CD4-positive, CD25-positive, alpha-beta regulatory T cell (primary cell): ENCODE measurements at places on chromosomes 3 and 15. TPM values are rescaled to one million over a fixed set of nuclear protein-coding genes. Genes with fewer than 3 reads are reported as not detected.

Gene PCOLCE2
- total RNA-seq, result not detected

Gene SEMA3B
- total RNA-seq, result 1.7 TPM

Gene EHHADH
- total RNA-seq, result 0.30 TPM

Gene LDHAL6B
- not detected for total RNA-seq

Gene RBMS3
- total RNA-seq, result 5.9 TPM

Gene ISLR2
- not detected for total RNA-seq

GRCh38 chr15:40451527-40452158, 10.9 kb downstream of the BAHD1 start:
- no peak for DNase-seq
- peak overlapping the region; percentile 47 for H3K4me3 ChIP-seq
- H3K27ac ChIP-seq, result peak overlapping the region; percentile 38
- no peaks in the 10 kb centered on the region for H3K36me3 ChIP-seq
- peaks cover 63% of the 10 kb centered on the region for H3K4me1 ChIP-seq

DNA sequence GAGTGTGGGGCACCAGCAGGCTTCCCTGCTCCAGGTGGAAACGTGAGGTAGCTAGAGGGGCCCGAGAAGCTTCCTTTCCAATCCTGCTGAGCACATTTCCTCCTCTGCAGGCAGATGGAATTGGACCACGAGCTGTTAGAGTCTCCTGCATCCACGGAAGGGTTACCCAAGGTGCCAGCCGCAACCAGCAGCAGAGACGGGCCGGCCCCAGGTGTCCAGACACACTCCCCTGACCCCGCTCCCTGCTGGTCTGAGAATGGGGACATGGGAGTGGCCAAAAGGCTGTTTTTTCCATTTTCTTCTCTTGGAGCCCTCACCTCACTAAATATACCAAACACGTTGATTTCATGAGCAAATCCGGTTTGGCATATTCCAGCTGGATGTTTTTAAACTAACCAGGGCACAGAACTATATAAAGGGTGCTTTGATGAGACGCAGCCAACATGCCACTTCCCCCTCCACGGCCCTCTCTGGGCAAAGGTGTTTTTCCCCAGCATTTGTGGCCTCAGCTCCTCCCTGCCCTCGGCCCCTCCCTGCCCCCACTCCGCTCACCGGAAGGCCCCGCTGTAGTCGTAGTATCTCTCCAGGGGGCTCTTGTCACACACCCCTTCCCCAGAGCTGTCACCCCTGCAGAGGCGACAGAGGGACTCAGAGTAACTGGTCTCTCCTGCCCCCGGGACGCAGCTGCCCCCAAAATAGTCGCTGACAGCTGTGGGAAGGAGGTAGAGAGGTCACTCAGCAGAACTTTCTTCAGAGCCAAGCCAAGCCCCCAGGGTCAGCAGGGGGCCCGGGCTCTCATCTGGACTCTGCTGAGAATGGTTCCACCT, 7.0 kb downstream of the MELTF start:
- H3K4me1 ChIP-seq, result peaks cover 2% of the 10 kb centered on the region
- H3K4me3 ChIP-seq, result no peak overlapping the region
- no peak overlapping the region for H3K27ac ChIP-seq
- H3K36me3 ChIP-seq, result no peaks in the 10 kb centered on the region

- no peaks in the 10 kb centered on the region for H3K27me3 ChIP-seq
- H3K4me3 ChIP-seq, result no peak overlapping the region
- no peaks in the 10 kb centered on the region for H3K4me1 ChIP-seq
- peak; percentile 1 for DNase-seq
- H3K36me3 ChIP-seq, result no peaks in the 10 kb centered on the region
- H3K27ac ChIP-seq, result no peak overlapping the region
Measured at GRCh38 chr3:118641608-118642007, 393.0 kb downstream of the IGSF11 start.

DNA sequence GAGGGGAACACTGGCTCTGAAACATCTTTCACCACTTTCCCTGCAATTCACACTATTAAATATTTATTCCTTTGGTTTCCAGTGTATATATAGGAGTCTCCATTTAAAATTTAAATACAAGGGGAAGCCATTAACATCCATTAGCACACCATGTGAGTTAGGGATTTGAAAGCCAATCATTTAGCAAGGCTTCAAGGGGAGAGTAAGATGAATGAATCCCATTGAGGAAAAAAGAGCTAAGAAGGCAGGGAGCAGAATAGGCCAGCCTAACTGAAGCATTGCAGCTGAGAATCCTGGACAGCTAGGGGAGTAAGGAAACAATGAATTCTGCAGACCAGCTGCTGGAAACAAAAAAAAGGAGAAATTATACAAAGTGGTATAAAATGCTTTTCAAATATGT, 426.1 kb downstream of the IL5RA start:
- H3K27me3 ChIP-seq, result no peaks in the 10 kb centered on the region
- no peak overlapping the region for H3K27ac ChIP-seq
- no peaks in the 10 kb centered on the region for H3K36me3 ChIP-seq
- no peaks in the 10 kb centered on the region for H3K4me1 ChIP-seq
- no peak overlapping the region for H3K4me3 ChIP-seq
- no peak for DNase-seq

GRCh38 chr3:56309465-56309864, 158.8 kb downstream of the ERC2 start:
- no peak overlapping the region for H3K4me3 ChIP-seq
- no peaks in the 10 kb centered on the region for H3K36me3 ChIP-seq
- no peaks in the 10 kb centered on the region for H3K4me1 ChIP-seq
- no peaks in the 10 kb centered on the region for H3K27me3 ChIP-seq

- no peaks in the 10 kb centered on the region for H3K36me3 ChIP-seq
- peaks cover 7% of the 10 kb centered on the region for H3K4me1 ChIP-seq
- H3K27ac ChIP-seq, result no peak overlapping the region
- no peak overlapping the region for H3K4me3 ChIP-seq
- no peak for DNase-seq
Measured at GRCh38 chr15:79088426-79089205, 2.0 kb downstream of the RASGRF1 start.

DNA sequence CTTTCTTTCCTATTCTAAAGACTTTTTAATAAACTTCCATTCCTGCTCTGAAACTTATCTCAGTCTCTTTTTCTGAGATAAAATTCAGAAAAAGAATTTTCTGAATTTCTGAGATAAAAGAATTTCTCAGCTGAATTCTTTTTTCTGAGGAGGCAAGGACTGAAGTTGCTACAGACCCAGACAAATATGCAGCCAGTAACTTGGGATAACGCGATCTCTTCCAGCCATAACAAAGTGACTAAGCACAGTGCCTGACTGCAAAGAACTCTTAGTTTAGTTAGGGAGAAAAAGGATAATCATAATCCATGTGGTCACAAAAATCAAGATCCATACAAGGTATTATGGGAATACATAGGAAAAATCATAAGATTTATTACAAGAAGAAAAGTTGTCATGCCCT, 222.0 kb upstream of the GAP43 start:
- no peaks in the 10 kb centered on the region for H3K36me3 ChIP-seq
- no peaks in the 10 kb centered on the region for H3K4me1 ChIP-seq
- H3K27me3 ChIP-seq, result no peaks in the 10 kb centered on the region
- H3K4me3 ChIP-seq, result no peak overlapping the region
- no peak overlapping the region for H3K27ac ChIP-seq

DNA sequence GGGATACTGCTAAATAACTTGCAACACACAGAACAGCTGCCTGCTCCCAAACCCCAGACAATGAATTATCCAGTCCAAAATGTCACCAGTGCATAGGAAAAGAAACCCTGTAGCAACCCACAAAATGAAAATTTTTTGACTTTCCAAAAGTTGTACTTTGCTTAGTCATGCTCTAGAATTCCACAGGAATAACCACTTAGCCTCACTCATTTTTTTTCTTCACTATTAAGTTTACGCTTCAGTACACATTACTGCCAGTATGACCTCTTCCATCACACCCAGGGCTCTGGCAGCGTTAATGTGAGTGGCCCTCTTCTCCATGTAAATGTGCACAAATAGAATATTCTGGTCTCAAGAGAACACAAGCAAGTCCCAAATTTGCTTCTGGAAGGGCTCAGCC, 259.8 kb downstream of the MAGI1 start:
- no peak overlapping the region for H3K27ac ChIP-seq
- no peaks in the 10 kb centered on the region for H3K27me3 ChIP-seq
- no peak overlapping the region for H3K4me3 ChIP-seq
- no peak for DNase-seq

DNA sequence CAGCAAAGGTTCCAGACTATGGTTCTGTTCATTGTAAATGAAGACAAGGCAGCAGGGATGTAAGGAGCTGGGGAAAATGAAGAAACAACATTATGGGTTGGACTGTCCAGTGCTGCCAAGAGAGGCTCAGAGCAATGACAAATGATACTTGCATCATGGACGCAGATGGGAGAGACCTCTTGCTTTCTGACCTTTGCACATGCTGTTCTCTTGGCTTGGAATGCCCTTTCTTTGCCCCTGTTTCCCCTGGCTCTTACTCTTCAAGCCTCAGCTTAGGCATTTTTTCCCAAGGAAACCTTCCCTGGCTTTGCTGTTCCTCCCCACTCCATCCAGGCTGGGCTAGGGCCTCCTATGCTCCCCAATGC, 59.9 kb upstream of the RAD18 start:
- no peak overlapping the region for H3K4me3 ChIP-seq
- no peaks in the 10 kb centered on the region for H3K36me3 ChIP-seq
- DNase-seq, result no peak
- no peak overlapping the region for H3K27ac ChIP-seq
- no peaks in the 10 kb centered on the region for H3K4me1 ChIP-seq

DNA sequence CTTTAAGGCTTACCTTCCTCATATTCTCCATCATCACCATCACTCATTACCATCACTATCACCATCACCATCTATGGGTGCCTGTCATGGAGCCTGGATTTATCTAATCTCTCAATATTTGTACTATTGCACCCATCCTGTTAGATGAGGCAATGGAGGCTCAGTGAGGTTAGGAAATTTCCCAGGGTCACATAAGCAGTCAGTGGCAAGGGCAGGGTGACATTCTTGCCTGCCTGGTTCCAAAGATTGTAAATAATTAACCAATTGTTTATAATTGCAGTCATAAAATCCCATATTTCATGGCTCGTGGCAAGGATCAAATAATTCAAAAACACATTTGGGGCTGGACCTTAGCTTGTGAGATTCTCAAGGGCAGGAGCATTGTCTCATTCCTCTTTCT, 55.2 kb downstream of the MGLL start:
- no peaks in the 10 kb centered on the region for H3K4me1 ChIP-seq
- no peak overlapping the region for H3K4me3 ChIP-seq
- no peaks in the 10 kb centered on the region for H3K36me3 ChIP-seq
- no peak for DNase-seq
- H3K27ac ChIP-seq, result no peak overlapping the region

DNA sequence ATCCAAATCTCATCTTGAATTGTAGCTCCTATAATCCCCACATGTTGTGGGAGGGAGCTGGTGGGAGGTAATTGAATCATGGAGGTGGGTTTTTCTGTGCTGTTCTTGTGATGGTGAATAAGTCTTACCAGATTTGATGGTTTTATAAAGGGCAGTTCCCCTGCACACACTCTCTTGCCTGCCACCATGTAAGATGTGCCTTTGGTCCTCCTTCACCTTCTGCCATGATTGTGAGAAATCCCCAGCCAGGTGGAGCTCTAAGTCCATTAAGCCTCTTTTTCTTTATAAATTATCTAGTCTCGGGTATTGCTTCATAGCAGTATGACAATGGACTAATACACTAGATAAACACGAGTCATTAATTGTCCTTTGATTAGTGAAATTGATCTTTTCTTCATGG, 214.5 kb upstream of the CFAP20DC start:
- H3K4me3 ChIP-seq, result no peak overlapping the region
- H3K27me3 ChIP-seq, result peaks cover 2% of the 10 kb centered on the region
- no peak for DNase-seq
- H3K27ac ChIP-seq, result no peak overlapping the region
- H3K4me1 ChIP-seq, result no peaks in the 10 kb centered on the region
- H3K36me3 ChIP-seq, result no peaks in the 10 kb centered on the region

DNA sequence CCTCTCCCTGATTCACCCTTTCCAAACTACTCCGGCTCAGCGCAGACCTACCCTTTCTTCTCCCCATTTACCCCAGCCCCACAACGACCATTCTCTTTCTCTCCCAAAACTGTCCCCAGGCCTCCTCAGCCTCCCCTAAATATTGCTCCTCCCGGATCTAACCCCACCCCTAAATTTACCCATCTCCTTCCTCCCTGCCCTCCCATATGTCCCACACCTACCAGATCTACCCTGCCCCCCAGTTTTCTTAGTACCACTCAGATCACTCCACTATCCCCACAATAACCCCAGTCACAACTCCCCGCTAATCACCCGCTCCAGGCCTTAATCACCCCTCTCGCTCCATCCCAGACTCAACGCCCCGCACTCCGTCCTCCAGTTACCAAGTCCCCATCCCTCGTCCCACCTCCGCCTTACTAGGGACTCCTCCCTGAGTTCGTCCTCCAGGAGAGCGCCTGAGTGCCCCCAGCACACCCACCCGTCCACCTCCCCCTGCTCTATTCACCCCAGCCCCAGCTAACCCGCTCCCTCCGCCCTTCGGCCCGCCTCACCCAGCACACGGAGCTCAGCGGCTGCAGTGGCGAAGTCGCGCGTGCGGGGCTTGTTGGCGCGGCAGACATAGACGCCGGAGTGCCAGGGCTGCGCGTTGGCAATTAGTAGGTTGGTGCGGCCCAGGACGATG, 18.6 kb upstream of the IGDCC3 start:
- DNase-seq, result no peak
- H3K4me1 ChIP-seq, result no peaks in the 10 kb centered on the region
- no peak overlapping the region for H3K27ac ChIP-seq
- no peaks in the 10 kb centered on the region for H3K36me3 ChIP-seq
- H3K4me3 ChIP-seq, result no peak overlapping the region
- peaks cover 26% of the 10 kb centered on the region for H3K27me3 ChIP-seq

- H3K4me3 ChIP-seq, result no peak overlapping the region
- H3K27ac ChIP-seq, result no peak overlapping the region
- H3K4me1 ChIP-seq, result no peaks in the 10 kb centered on the region
Measured at GRCh38 chr3:192061426-192061825, 600.5 kb downstream of the PYDC2 start.

- no peak overlapping the region for H3K27ac ChIP-seq
- H3K36me3 ChIP-seq, result no peaks in the 10 kb centered on the region
- H3K4me1 ChIP-seq, result no peaks in the 10 kb centered on the region
Measured at GRCh38 chr15:38021259-38021658, 86.8 kb downstream of the TMCO5A start.
